Naive thymus-derived CD4-positive, alpha-beta T cell (primary cell): ENCODE measurements at places on chromosomes 16 and 17.

DNA sequence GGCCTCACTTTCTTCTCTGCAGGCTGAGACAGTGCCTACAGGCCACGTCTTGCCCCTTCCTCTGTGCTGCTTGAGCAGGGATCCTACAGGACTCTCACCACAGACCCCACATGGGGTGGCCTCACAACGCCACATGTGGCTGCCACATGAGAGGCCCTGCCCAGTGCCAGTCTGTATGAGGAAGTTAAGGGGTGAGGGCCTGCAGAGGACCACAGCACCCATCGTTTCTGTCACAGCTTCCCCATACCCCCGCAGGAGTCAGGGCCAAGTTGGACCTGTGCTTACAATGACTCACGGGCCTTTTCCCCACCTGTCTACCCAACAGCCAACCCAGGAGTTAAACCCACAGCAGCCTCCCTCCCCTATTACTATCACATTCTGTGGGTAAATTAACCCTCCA is 2.9 kb upstream of the GSDMB start:
- H3K4me3 ChIP-seq: no peak overlapping the region
- peaks cover 72% of the 10 kb centered on the region for H3K4me1 ChIP-seq
- no peak for DNase-seq
- peaks cover 54% of the 10 kb centered on the region for H3K36me3 ChIP-seq

DNA sequence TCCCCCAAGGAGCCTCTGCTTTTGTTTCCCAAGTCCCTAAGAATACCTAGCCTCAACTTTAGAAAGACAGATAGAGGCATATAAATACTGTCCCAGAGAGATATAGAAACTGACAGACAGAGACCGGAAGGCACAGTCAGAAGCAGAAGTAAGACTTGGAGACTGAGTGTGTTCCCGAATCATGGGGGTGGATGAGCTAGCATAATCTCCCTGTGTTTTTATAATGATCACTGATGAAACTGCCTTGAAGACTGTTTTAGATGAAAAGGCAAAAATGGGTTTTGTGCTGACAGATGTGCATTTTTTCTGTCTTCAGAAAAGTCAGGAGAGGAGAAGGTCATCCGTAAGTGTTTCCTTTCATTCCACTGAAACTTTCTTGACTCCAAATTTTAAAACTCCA is 8.3 kb upstream of the PSMD3 start:
- H3K27me3 ChIP-seq: no peaks in the 10 kb centered on the region
- no peak overlapping the region for H3K4me3 ChIP-seq
- H3K27ac ChIP-seq: no peak overlapping the region
- no peak for DNase-seq
- H3K4me1 ChIP-seq: no peaks in the 10 kb centered on the region

DNA sequence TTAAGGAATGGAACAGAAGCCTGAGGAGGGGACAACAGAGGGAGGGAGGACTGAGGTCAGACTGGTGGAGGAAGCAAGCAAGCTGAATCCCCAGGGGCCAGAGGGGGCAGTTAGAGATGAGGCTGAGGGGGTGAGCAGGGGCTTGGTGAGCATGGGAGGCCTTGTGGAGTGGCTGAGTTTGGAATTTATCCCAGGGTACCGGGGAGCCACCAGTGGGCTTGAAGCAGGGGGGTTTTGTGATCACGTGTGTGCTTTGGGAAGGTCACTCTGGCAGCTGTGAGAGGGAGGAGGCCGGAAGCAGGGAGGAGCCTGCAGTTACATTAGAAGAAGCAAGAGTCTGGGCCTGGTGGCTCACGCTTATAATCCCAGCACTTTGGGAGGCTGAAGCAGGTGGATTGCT is 9.8 kb upstream of the CTCF start:
- DNase-seq: no peak
- no peak overlapping the region for H3K4me3 ChIP-seq
- peak overlapping the region; percentile 54 for H3K27ac ChIP-seq
- H3K4me1 ChIP-seq: peaks cover 27% of the 10 kb centered on the region

- DNase-seq: no peak
- H3K36me3 ChIP-seq: no peaks in the 10 kb centered on the region
- H3K27ac ChIP-seq: no peak overlapping the region
- H3K4me1 ChIP-seq: no peaks in the 10 kb centered on the region
Observed at GRCh38 chr16:80107900-80108299, 432.9 kb upstream of the DYNLRB2 start.

DNA sequence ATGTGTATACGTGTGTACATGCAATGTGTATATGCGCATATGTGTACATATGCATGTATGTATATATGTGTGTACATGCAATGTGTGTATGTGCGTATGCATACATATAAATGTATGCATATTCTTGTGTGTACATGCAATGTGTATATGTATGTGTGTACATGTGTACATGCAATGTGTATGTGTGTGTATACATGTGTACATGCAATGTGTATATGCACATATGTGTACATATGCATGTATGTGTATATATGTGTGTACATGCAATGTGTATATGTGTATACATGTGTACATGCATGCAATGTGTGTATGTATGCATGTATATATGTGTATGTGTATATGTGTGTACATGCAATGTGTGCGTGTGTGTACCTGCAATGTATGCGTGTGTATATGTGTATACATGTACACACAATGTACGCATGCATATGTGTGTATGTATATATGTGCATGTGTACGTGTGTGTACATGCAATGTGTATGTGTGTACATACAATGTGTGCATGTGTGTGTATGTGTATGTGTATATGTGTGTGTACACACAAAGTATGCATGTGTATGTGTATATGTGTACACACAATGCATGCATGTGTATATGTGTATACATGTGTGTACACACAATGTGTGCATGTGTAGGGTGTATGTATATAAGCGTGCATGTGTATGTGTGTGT is 167.7 kb downstream of the SHISA9 start:
- H3K27ac ChIP-seq: no peak overlapping the region
- DNase-seq: no peak
- no peaks in the 10 kb centered on the region for H3K36me3 ChIP-seq

DNA sequence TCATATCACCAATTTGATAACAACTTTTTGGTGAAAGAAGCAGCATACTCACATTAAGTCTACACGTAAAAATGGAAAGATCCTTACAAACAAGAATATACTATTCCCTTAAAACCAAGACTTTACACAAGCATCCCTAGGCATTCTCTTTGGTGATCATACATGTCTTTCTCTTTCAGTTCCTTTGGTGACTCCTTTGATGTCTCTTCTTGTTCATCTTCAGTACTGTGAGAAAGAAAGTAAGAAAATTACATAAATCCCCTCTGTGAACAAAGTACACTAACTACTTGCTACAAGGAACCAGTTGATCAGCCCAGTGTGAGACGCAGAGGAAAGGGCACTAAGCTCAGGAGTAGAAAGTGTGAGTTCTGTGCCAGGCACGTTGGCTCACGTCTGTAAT is 59.6 kb upstream of the MTMR4 start:
- no peaks in the 10 kb centered on the region for H3K27me3 ChIP-seq
- H3K4me1 ChIP-seq: no peaks in the 10 kb centered on the region
- no peak overlapping the region for H3K4me3 ChIP-seq
- DNase-seq: no peak
- no peaks in the 10 kb centered on the region for H3K36me3 ChIP-seq
- H3K27ac ChIP-seq: no peak overlapping the region

- no peak overlapping the region for H3K4me3 ChIP-seq
- no peaks in the 10 kb centered on the region for H3K27me3 ChIP-seq
- peaks cover 53% of the 10 kb centered on the region for H3K4me1 ChIP-seq
- no peak for DNase-seq
- peaks cover 60% of the 10 kb centered on the region for H3K36me3 ChIP-seq
- H3K27ac ChIP-seq: no peak overlapping the region
Observed at GRCh38 chr17:57982452-57983170, 5.4 kb downstream of the VEZF1 start.

- no peaks in the 10 kb centered on the region for H3K4me1 ChIP-seq
- DNase-seq: no peak
- H3K27me3 ChIP-seq: no peaks in the 10 kb centered on the region
- H3K36me3 ChIP-seq: no peaks in the 10 kb centered on the region
Observed at GRCh38 chr17:7816926-7817642, 16.9 kb upstream of the KDM6B start.

DNA sequence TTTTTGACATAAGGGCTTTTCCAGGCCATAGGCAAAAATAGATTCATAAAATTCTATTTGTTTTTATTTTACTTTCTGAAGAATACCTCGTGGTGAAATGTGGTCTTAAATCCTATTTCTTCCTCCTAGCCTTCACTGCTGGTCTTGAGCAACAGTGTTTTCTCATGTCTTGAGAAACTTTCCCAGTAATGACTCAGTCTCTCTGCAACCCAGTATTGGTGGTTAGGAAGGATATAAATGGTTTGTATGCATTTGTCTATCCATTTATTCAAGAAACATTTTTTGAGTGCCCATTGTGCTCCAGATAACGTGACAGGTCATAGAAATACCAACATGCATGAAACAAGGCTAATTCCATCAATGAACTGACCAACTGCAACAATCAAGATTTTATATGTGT is 213.9 kb downstream of the TMEM114 start:
- H3K4me3 ChIP-seq: no peak overlapping the region
- DNase-seq: no peak
- no peaks in the 10 kb centered on the region for H3K27me3 ChIP-seq
- no peaks in the 10 kb centered on the region for H3K36me3 ChIP-seq

DNA sequence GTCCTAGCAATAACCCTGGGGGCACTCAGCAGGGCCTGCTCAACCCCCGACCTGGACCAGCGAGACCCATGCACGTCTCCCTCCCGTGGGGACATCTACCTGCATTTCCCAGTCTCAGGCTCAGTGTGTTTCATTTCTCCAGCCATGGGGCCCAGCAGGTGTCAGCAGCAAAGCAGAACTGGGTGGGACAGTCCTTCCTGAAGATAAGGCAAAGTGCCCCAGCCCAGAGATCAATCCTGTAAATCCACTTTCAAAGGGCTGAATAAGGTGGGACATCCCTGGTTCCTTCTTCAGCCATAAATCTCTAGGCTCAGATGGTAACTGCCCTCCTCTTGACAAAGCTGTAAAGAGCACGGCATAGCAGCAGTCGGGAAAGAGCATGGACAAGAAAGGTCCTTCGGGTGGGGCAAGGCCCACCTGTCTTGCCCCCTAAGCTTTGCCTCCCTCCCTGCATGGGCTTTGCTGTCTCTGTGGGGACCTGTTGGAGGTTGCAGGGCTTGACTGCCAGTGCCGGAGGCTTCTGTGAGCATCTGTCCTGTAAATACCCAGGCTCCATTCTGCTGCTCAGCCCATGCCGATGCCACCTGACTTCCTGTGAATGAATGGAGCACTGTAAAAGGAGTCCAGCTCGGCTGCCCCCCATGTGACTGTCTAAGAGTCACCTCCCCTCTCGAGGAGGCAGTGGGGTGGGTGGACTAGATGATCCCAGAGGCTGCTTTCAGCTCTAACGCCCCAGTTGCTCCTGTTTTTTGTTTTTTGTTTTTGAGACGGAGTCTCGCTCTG is 84.8 kb upstream of the TBC1D3K start:
- H3K27me3 ChIP-seq: no peaks in the 10 kb centered on the region
- no peak for DNase-seq
- no peak overlapping the region for H3K4me3 ChIP-seq
- H3K27ac ChIP-seq: no peak overlapping the region
- H3K4me1 ChIP-seq: no peaks in the 10 kb centered on the region

DNA sequence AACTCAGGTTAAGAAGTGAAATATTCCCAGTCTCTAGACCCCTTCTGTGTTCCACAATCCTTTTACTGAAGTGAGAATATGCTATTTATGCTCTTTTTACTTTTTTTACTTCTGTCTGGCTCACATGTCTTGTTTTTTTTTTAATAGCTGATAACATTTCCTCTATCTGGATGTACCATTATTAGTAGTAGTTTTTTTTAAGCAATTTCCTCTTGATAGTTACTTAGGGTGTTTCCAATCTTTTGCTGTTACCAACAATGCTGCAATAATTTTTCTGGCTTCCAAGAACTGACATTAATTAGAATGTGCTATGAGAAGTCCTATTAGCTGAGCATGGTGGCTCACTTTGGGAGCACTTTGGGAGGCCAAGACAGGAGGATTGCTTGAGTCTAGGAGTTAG is 32.0 kb downstream of the KSR1 start:
- no peak for DNase-seq
- H3K4me1 ChIP-seq: no peaks in the 10 kb centered on the region
- no peak overlapping the region for H3K4me3 ChIP-seq
- no peaks in the 10 kb centered on the region for H3K36me3 ChIP-seq

DNA sequence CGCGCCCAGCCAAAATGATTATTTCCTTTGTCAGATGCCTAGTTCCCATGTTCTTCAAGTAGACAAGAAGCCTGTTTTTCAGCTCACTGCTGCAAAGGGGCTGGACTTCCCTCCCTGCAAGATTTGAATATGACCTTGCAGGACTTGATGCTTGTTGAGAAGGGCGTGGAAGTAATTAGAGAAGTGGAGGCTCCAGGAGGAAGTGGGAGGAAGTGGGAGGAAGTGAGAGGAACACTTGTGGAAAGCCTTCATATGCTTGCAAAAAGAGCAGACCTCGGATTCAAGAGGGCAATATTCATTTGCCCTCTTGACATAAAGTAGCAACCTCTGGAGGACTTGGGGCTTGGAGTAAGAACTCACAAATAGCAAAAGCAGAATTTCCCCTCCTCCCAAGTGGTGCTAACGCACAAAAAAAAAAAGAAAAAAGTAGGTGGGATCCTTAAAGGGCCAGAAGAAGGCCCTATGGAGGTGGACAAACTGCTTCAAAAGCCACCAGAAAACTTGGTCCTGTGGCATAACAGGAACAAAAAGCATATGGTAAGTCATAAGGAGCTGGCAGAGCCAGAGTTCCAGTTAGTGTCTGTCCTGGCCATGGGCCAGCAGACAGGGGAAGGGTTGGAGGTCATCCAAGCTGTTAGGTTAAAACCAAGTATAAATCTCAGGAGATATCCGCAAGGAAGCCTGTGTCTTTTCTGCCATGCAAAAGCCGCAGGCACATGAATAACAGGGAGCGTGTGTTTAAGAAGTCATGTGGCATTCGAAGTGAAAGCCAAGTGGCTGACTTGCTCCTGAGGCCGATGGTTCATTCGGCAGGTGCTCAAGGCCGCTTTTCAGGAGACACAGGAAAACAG is 20.6 kb upstream of the PRKAR1A start:
- no peaks in the 10 kb centered on the region for H3K27me3 ChIP-seq
- H3K36me3 ChIP-seq: no peaks in the 10 kb centered on the region
- H3K4me3 ChIP-seq: no peak overlapping the region
- H3K4me1 ChIP-seq: peaks cover 6% of the 10 kb centered on the region

DNA sequence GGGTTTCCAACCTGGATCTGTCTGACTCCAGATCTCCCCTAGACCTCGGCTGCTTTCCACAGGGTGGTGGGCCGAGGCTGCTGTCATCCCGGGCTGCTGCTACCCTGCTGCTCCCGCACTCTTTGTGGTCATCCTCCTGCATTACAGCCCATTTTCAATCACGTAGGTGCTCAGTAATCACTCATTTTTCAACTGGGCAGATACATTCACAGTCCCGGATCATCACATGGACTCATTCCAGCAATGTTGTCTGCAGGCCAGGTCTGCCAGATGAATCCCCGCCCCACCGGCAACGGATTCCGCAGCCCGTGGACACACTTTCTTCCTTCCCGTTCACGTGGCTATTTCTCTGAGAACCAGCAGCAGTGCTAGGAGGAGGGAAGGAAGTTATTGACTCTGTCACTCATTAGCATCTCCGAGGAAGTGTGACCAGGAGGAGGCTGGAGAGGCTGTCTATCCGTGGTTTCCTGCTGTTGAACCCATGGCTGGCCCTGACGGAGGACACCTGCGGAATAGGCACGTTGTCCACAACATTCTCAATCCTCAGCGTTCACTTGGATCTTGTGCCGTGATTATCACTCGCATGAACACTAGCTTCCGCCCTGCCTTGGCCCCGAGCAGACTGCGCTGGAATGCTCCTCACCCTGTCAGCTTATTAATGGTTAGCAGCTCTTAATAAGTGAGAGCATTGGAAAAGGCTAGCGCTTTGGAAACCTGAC is 14.7 kb upstream of the ZCCHC14 start:
- H3K36me3 ChIP-seq: no peaks in the 10 kb centered on the region
- DNase-seq: no peak
- no peaks in the 10 kb centered on the region for H3K27me3 ChIP-seq
- H3K27ac ChIP-seq: no peak overlapping the region
- H3K4me3 ChIP-seq: no peak overlapping the region
